Hindlimb muscle (tissue), 1 donor: ENCODE measurements at places on chromosomes 11 and 22. TPM values are rescaled to one million over a fixed set of nuclear protein-coding genes. Genes with fewer than 3 reads are reported as not detected.

Gene MFNG
- polyA plus RNA-seq = 7.7 TPM

Gene GGA1
- polyA plus RNA-seq = 47.4 TPM

Gene ANGPTL5
- polyA plus RNA-seq = not detected

Gene MYOD1
- polyA plus RNA-seq = 100 TPM

Gene ZNF408
- 7.9 TPM for polyA plus RNA-seq

Gene GAB4
- polyA plus RNA-seq = not detected

Gene ANO9
- polyA plus RNA-seq = 0.53 TPM

Gene FGF19
- polyA plus RNA-seq = 0.58 TPM

Gene HPX
- 2.2 TPM for polyA plus RNA-seq

Gene RAC2
- 5.6 TPM for polyA plus RNA-seq
